ELR (cell line): ENCODE measurements at places on chromosomes 7 and 10.

DNA sequence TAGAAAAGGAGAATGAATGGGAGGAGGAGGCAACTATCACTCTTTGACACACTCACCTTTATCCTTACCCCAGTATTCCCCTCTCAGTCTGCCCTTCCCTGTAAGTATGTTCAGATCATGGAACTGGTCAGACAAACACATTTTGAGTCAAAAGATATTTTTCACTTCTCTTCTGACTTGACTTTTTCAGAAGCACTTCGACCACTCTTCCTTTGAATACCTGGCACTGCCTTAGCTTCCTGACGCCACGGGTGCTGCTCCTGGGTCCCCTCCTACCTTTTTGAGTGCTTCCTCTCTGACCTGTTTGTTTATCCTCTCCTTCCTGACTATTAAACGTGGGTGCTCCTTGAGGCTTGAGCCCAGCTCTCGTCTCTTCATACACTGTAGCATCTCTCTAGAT, 19.8 kb upstream of the C10orf67 start:
- no peak for DNase-seq

DNA sequence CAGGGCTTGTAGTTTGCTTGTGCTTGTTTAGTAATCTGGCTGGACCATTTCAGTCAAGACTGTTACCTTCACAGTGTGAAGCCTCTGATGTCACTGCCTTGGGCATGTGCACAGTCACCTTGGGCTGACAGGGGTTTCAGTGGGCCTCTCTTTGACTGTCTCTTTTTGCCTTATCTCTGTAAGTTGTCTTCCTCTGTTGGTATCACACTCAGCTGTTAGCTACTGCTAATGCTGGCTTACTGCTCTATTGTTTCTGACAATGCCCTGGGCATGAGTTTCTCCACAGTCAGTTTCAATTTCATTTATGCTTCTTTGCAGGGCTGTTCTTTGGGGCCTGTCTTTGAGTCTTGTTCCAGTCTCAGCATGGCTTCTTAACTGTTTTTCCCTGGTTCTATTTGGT, 201.9 kb upstream of the SHH start:
- DNase-seq = no peak

GRCh38 chr7:158143196-158144120, 444.2 kb downstream of the PTPRN2 start:
- no peak for DNase-seq

GRCh38 chr10:118783776-118784545, 29.2 kb upstream of the CACUL1 start:
- DNase-seq = no peak

GRCh38 chr10:130713135-130713534, 576.9 kb downstream of the GLRX3 start:
- DNase-seq = no peak

- DNase-seq = no peak
Observed at GRCh38 chr7:123499211-123499970, 35.0 kb downstream of the IQUB start.

GRCh38 chr10:69663369-69663947, 33.4 kb downstream of the FAM241B start:
- no peak for DNase-seq

GRCh38 chr7:115356999-115357702, 435.3 kb downstream of the MDFIC start:
- peak; percentile 83 for DNase-seq

- DNase-seq = peak; percentile 63
Observed at GRCh38 chr7:40720416-40720815, 585.6 kb downstream of the SUGCT start.

DNA sequence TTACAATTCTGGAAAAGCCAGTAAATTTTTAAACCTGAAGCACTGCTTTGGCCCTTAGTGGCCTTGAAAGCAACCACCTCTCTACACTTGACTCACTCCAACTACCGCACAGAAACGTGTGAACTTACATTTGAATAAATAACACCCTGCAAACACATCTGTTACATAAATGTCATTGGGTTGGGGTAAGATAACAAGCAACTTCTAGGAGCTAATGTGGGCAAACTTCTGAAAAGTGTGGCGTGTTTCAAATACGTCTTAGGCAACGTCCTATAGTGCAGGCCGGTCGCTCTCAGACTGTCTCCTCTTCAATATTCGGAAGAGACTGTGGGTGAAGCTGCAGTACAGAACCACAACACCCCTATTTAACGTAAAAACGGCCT, 474 bp downstream of the ORC5 start:
- DNase-seq = peak; percentile 21

DNA sequence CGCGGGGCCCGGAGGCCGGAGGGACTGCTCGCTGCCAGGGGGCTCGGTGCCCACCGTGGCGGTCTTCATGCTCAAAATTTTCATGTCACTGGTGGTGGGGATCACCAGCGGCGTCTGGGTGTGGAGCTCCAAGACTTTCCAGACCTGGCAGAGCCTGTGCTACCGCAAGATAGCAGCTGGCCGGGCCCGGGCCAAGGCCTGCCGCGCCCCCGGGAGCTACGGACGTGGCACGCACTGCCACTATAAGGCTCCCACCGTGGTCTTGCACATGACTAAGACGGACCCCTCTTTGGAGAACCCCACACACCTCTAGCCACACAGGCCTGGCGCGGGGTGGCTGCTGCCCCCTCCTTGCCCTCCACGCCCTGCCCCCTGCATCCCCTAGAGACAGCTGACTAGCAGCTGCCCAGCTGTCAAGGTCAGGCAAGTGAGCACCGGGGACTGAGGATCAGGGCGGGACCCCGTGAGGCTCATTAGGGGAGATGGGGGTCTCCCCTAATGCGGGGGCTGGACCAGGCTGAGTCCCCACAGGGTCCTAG, 2.0 kb downstream of the FZD9 start:
- DNase-seq = no peak

GRCh38 chr7:82291931-82292330, 151.6 kb downstream of the CACNA2D1 start:
- DNase-seq = peak; percentile 39

- DNase-seq = no peak
Observed at GRCh38 chr7:35848725-35849124, 47.9 kb downstream of the SEPTIN7 start.

GRCh38 chr7:7148798-7149481, 33.4 kb upstream of the C1GALT1 start:
- no peak for DNase-seq

DNA sequence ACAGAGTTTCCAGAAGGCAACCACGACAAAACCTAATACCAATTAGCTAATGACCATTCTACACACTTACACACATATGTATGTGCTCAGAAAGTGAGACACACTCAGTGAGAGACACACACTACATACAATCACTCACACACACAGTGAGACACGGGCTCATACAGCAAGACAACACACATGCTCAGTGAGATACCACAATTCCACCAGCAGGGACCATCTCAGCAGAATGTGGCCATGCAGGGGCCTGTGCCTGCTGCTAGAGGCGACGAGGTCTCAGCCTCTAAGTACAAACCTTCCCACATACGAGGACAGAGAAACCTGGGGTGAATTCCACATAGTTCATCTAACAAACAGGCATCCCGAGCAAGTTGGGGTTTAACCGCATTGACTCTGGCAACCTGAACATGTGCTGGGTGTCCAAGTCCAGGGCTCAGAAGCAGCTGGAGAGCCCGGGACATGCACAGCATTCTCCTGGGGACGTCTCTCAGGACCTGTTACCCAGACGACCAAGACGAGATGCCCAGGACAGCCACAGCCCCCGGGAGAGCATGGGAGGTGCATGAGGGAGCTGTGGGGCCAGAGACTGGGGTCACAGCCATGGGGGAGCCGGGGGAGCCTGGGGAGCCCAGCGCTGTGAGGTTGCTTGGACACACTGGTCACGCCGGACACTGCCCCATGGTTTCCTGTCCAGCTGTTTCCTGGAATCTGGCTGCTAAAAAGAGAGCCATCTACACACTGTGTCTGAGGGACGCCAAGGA, 523.6 kb downstream of the PTPRN2 start:
- DNase-seq = no peak

GRCh38 chr10:131563411-131563810, 251.9 kb upstream of the TCERG1L start:
- no peak for DNase-seq

DNA sequence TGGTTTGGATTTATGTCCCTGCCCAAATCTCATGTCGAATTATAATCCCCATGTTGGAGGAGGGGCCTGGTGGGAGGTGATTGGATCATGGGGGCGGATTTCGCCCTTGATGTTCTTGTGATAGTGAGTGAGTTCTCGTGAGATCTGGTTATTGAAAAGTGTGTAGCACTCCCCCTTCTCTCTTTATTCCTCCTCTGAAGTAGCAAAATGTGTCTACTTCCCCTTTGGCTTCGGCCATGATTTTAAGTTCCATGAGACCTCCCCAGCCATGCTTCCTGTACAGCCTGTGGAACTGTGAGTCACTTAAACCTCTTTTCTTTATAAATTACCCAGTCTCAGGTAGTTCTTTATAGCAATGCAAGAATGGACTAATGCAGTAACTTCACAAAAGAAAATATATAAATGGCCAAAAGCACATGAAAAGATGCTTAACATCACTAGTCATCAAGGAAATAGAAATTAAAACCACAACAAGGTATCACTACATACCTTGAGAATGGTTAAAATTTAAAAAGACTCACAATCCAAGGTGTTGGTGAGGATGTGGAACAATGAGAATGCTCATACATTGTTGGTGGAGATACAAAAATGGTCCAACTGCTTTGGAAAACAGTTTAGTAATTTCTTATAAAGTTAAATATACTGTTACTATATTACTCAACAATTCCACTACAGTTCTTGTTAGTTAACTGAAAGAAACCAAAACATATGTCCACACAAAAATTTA, 218.7 kb downstream of the SNX10 start:
- no peak for DNase-seq

DNA sequence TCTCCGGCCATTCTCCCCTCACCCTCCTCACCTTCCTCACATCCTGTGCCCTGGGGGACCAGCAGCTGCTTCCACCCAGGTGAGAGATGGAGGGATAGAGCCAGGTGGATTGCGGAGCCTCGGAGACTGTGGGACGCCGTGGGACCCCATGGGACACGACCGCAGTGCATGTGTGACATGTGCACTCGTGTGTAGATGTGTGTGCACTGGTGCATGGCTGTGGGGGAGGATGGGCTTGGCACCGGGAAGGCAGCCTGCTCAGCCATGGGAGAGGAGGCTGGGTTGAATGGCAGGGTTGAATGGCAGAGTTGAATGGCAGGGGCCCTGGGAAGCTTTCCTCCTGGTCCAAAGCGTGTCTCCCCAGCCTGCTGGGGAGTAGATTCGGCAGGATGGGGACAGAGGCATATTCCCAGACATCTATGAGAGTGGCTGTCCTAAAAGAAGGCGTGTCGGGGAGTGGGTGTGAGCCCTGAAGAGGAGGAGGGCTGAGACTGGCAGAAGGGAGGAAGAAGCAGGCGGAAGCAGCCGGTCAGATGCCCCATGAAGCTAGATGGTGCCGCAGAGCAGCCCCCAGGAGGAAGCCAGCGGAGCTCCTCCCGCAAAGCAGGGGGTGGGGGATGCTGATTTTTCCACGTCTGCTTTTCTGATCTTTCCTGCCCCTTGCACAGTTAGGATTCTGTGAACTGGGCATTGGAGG, 815 bp downstream of the GIMAP8 start:
- DNase-seq = no peak
